Trophoblast cell (in vitro differentiated cells and primary cell): ENCODE measurements at places on chromosomes 7 and 10.

- no peaks in the 10 kb centered on the region for H3K27me3 ChIP-seq
- no peaks in the 10 kb centered on the region for H3K4me1 ChIP-seq
- H3K27ac ChIP-seq = no peak overlapping the region
These were observed 405 bp upstream of the ENTPD1 start for GRCh38 chr10:95755511-95756004.

DNA sequence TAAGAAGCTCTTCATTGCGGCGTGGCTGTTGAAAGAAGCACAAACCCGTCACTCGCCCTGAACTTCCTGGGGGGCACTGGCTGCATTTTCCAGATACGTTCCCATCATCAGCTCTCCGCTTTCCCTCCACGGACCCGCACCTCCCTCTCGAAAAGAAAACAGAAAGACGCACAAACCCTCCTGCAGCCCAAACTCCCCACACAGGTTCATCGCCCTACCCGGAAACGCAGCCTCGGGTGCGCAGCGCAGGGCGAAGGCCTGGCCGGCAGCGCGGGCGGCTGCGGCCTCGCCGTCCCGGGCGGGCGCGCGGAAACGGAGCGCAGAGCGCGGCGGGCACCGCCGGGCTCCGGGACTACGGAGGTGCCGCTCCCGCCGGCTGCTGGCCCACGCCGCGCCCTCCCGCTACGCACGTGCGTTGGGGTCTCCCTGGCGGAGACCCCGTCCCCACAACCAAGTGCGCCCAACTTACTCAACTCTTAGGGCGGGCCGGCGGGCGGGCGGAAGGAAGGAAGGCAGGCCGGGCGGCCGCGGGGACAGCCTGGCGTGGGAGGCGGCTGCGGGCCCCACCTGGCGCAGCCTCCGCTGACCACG is 822 bp downstream of the ZNF800 start:
- H3K27me3 ChIP-seq = peaks cover 2% of the 10 kb centered on the region
- peaks cover 5% of the 10 kb centered on the region for H3K36me3 ChIP-seq
- DNase-seq = peak; percentile 63
- peak overlapping the region; percentile 97 for H3K4me3 ChIP-seq
- H3K4me1 ChIP-seq = peaks cover 3% of the 10 kb centered on the region
- peak overlapping the region; percentile 55 for H3K27ac ChIP-seq

DNA sequence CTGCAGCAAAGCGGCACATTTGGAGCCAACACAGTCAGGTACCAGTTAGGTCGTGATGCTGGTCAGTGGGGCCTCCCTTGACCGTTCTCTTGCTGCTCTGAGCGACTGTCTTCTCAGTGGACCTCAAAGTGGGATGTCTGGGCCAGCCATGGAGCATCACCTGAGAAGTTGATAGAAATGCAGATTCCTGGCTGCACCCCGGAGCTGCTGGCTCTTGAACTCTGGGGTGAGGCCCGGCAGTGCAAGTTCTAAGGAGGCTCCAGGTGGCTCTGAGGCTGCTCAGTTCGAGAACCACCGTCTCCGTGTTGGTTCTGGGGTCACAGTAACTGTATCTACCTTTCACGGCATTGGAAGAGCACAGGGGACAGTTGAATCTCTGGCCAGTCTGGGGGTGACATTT is 147.5 kb downstream of the WDR37 start:
- H3K27me3 ChIP-seq = no peaks in the 10 kb centered on the region
- no peak overlapping the region for H3K27ac ChIP-seq
- no peaks in the 10 kb centered on the region for H3K36me3 ChIP-seq
- no peaks in the 10 kb centered on the region for H3K4me1 ChIP-seq
- no peak overlapping the region for H3K4me3 ChIP-seq

DNA sequence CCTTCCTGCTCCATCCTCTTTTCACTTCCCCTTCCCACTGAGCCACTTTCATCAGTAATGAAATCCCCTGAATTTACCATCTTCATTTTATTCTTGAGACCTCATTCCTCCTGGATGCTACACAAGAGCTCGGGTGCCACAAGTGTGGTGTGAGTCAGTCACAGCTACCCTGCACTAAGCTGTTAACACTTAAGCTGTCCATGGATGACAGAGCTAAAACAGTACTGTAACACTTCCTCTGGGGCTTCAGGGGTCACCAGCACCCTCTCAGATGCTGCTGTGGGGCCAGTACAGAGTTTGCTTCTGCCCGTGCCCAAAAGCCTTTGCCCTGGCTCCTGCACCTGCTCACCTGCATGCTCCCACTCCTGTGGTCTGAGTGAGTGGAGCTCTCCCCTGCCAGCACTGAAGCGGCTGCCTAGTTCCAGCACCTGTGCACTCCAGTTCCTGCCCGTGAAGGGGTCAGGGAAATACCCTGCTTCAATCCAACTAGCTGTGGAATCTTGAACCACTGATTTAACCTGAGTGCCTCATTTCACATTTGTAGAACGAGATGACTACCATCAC is 71.9 kb downstream of the POT1 start:
- no peak for DNase-seq
- H3K4me1 ChIP-seq = no peaks in the 10 kb centered on the region
- H3K36me3 ChIP-seq = no peaks in the 10 kb centered on the region
- H3K27me3 ChIP-seq = no peaks in the 10 kb centered on the region
- H3K27ac ChIP-seq = no peak overlapping the region
- no peak overlapping the region for H3K4me3 ChIP-seq

DNA sequence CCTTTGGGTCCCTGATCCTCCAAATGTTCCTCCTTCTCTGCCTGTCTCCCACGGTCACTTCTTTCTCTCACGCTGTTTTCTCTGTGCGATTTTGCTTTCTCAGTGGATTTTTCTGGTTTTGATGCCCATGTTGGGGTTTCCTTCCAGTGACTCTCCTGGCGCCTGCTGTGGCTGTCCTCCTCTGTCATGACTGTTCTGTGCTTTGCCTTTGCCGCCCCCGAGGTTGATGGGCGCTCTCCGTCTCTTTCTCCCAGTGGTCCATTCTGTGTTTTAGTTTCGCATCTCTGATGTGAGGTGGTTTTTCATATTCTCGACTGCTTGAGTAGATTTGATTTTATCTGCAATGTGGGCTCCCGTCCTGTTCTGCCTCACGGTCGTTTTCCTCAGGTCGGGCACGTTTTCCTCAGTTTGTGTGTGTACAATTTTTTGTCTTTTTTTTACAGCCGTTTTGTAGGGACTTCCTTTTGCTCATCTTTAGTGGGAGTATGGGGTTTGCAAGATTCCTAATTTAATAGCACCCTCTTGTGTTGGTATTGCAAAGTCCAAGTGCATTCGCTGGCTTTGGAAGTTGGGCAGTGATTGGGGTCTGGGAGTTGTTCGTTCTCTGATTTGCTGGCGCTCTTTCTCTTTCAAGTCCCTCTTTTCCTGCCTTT is 100.0 kb downstream of the INPP5A start:
- H3K4me1 ChIP-seq = peaks cover 11% of the 10 kb centered on the region
- H3K4me3 ChIP-seq = no peak overlapping the region
- DNase-seq = no peak
- no peaks in the 10 kb centered on the region for H3K36me3 ChIP-seq

GRCh38 chr10:35058686-35059085 is 31.5 kb downstream of the CUL2 start:
- peaks cover 6% of the 10 kb centered on the region for H3K36me3 ChIP-seq
- H3K4me1 ChIP-seq = no peaks in the 10 kb centered on the region

- H3K36me3 ChIP-seq = no peaks in the 10 kb centered on the region
- no peaks in the 10 kb centered on the region for H3K4me1 ChIP-seq
- no peaks in the 10 kb centered on the region for H3K27me3 ChIP-seq
- no peak overlapping the region for H3K4me3 ChIP-seq
- no peak overlapping the region for H3K27ac ChIP-seq
These were observed 60.3 kb upstream of the FOXP2 start for GRCh38 chr7:114354306-114354705.

DNA sequence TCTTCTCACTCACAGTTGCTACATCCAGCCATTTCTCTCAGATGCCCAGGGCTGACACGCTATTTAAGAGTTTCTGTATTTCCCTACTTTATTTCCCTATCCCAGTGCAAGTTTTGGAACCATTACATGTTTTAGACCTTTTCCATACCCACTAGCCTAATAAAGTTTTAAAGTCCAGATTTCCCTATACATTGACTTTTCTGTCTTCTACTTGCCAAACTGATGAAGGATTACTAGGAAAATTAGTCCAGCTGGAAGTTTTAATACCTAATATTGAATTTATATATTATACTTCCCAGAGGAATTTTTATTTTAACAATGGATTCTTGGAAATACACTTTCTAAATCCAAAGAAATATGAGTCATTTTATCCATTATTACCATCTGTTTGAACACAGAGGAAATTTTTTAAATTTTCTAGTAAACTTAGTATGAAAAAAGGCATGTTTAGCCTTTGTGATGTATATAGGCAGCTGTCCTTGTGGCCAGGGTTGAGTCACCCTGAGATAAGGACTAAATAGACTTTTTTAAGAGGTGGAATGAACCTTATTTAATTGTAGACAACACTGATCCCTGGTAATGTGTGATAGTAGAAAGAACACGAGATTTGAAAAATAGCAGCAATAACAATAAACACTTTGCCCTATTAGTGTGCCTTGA is 205.0 kb downstream of the TFEC start:
- H3K4me1 ChIP-seq = no peaks in the 10 kb centered on the region
- peak; percentile 41 for DNase-seq
- H3K27ac ChIP-seq = no peak overlapping the region
- H3K36me3 ChIP-seq = no peaks in the 10 kb centered on the region
- H3K27me3 ChIP-seq = no peaks in the 10 kb centered on the region
- no peak overlapping the region for H3K4me3 ChIP-seq

DNA sequence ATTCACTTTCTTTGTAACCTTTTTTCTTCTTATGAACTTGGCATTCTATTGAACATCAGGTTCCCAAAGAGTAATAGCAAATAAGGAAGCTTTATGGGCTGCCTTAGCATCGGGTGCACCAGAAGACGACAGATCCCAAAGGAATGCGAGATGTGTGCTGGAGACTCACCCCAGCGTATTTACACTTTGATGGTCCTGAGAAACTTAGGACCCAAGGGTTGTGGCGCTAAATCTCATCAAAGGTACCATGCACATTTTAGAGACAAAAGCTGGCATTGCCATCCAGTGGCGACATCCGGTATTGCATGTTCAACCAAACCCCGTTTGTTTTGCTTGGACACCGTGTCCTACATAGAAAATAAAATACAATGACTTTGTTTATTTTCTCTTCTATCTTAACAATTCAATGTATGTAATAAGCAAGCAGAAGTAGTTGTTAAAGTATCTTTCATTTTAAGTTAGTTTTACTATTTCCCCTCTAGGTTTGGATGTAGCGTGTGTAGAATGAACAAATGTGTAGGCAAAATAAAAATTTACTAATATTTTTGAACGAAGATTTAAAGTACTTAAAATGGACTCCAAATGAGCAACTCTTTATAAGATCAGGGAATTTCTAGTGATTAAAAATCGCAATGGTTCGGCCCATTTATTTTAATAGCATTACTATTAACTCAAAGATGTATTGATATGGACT is 1154.8 kb downstream of the GATA3 start:
- no peak overlapping the region for H3K27ac ChIP-seq
- no peak overlapping the region for H3K4me3 ChIP-seq
- peak; percentile 58 for DNase-seq
- H3K27me3 ChIP-seq = no peaks in the 10 kb centered on the region
- no peaks in the 10 kb centered on the region for H3K4me1 ChIP-seq
- H3K36me3 ChIP-seq = no peaks in the 10 kb centered on the region

- peaks cover 21% of the 10 kb centered on the region for H3K36me3 ChIP-seq
- DNase-seq = no peak
- no peaks in the 10 kb centered on the region for H3K27me3 ChIP-seq
These were observed 35.1 kb downstream of the GPER1 start for GRCh38 chr7:1122832-1123501.

GRCh38 chr7:134527979-134528371 is 608 bp downstream of the AKR1B10 start:
- no peaks in the 10 kb centered on the region for H3K4me1 ChIP-seq
- no peak overlapping the region for H3K4me3 ChIP-seq
- no peaks in the 10 kb centered on the region for H3K36me3 ChIP-seq
- no peaks in the 10 kb centered on the region for H3K27me3 ChIP-seq
- no peak for DNase-seq

DNA sequence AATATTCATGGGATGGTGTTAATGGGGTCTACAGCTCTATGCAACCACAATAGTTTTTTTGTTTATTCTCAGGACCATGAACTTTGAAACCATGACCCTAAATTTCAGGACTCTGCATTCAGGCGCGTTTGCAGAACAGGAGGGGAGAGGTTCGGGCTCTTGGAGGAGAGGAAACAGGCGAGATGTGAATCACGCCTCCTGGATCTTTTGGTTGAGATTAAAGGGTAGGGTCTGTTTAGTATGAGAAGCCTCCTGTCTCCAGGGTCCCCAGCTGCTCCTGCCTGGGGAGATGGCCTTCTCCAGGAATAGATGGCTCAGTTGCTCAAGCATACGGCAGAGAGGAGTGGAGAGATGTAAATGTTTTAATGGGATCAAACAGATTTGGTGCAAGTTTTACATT is 18.2 kb downstream of the TLL2 start:
- no peaks in the 10 kb centered on the region for H3K27me3 ChIP-seq
- H3K4me1 ChIP-seq = no peaks in the 10 kb centered on the region
- no peaks in the 10 kb centered on the region for H3K36me3 ChIP-seq
- no peak overlapping the region for H3K27ac ChIP-seq

GRCh38 chr7:121288894-121289293 is 39.9 kb upstream of the WNT16 start:
- no peaks in the 10 kb centered on the region for H3K36me3 ChIP-seq
- H3K4me1 ChIP-seq = no peaks in the 10 kb centered on the region
- H3K27me3 ChIP-seq = no peaks in the 10 kb centered on the region

- no peak for DNase-seq
- H3K4me1 ChIP-seq = no peaks in the 10 kb centered on the region
- H3K4me3 ChIP-seq = peak overlapping the region; percentile 40
- H3K36me3 ChIP-seq = no peaks in the 10 kb centered on the region
- H3K27me3 ChIP-seq = no peaks in the 10 kb centered on the region
- H3K27ac ChIP-seq = no peak overlapping the region
These were observed 18.7 kb upstream of the PPP2R2D start for GRCh38 chr10:131882151-131882550.

DNA sequence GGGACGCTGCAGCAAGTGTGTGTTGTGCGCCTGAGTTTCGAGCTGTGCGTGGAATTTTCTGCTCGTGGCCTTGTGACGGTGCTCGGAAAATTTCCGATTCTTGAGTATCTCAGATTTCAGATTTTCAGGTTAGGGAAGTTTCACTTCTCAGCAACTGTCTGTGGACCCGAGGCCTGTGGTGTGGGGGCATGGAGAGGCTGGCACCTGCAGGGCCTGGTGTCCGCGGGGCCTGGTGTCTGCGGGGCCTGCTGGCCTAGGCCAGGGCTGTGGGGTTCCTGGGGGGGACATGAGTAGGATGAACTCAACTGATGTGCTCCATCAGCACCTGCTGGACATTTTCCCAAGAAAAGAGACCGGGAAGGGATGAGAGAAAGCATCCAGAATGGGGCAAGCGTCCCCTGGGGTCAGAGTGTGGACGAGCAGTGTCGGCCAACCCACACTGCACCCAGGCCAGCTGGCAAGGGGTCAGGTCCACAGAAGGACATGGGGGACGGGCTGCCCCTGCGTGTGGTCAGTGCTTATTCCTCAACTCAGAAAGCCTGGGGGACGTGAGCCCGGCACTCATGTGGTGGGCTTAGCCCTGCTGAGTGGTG is 31.3 kb upstream of the SHH start:
- H3K27ac ChIP-seq = no peak overlapping the region
- H3K4me3 ChIP-seq = no peak overlapping the region
- H3K4me1 ChIP-seq = no peaks in the 10 kb centered on the region
- DNase-seq = no peak
- no peaks in the 10 kb centered on the region for H3K27me3 ChIP-seq
